ENCODE measurements at places on chromosomes 1 and 21.

DNA sequence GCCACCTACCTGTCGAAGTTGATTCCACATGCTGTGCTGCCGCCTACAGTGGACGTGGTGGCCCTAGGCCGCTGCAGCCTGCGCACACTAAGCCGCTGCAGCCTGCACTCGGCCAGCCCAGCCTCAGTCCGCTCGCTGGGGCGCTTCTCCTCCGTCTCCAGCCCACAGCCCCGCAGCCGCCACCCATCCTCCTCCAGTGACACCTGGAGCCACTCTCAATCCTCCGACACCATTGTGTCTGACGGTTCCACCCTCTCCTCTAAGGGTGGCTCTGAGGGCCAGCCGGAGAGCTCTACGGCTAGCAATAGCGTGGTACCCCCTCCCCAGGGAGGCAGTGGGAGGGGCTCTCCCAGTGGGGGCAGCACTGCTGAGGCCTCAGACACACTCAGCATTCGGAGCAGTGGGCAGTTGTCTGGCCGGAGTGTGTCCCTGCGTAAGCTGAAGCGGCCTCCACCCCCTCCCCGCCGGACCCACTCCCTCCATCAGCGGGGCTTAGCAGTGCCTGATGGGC lies 46.9 kb downstream of the YARS1 start:
- DNase-seq: no peak

- DNase-seq: no peak
Measured at GRCh38 chr1:64110924-64111777, 92.3 kb upstream of the UBE2U start.

DNA sequence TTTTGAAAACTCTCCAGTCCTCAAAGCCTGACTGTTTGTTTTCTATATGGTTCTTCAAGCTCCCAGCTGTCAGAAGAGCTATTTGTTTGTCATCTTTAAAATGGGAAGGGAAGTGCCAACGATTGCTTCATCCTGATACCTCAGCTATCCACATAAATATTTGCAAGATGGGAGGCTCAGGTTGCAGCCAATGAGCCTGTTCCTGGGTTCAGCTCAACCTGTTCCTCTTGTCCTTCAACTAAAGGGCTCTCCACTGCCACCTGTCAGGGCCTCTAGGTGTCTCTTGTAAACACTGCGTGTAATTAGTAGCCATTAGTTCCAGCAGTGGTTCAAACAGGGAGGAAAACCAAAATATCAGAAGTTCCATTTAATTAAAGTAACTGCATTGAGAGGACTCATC lies 445.1 kb downstream of the AJAP1 start:
- DNase-seq: no peak

DNA sequence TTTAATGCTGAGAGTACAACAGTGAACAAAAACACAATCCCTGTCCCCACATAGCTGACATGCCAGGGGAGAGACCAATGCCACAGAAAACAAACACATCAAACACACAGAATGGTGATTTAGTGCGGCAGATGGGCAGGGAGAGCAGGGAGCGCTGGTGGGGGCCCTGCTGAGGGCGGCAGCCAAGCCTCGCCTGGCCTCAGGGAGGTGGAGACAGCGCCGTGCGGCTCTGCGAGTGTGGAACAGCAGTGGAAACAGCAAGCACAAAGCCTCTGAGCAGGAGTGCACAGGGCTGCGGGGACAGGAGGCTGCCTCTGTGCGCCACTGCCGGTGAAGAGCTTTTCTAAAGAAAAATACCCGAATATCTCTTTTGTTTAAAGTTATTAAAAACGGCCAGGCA lies 17.0 kb downstream of the MCM3AP start:
- DNase-seq: no peak

DNA sequence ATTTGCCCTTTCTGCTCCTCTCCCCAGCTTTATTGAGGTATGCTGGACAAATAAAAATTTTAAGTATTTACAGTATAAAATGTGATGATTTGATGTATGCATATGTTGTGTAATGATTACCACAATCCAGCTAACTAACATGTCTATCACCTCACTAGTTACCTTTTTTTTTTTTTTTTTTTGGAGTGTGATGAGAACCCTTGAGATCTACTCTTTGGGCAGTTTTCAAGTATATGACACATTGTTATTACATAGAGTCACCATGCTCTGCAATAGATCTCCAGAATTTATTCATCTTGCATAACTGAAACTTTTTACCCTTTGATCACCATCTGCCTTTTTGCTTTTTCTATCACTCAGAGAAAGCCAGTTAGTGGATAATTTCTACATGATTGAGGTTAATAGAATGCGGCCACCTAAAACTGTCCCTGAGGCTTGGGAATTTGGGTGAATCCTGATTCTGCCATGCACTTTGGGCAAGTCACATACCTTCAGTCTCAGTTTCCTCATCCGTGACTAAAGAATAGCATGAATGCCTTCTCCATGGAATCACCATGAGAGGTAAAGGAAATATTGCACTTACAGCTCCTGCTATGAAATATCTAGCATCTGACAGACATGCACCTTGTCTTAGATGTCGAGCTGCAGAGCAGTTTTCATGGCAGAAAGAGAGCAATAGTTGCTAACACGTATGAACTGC lies 295.2 kb downstream of the DISC1 start:
- DNase-seq: no peak

DNA sequence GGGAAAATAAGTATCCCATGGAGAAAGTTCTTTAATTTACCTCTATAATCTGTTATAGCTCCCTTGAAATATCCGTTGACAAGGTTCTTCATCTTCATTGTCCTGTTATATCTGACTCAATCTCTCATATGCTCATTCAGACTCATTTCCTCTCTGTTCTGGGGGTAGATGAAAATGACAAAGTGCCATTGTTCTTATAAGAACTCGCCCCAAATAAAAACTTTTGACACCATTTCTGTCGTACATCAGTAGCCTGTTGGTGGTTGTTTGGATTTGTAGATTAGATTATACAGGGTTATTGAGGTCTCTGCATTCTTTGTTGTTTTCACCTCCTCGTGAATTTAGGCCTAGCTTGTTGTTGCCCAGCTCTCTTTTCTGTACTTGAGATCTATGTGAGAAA lies 55.2 kb upstream of the IPO9 start:
- DNase-seq: no peak

- DNase-seq: no peak
Measured at GRCh38 chr1:42302034-42302433, 33.0 kb downstream of the FOXJ3 start.

- peak; percentile 41 for DNase-seq
Measured at GRCh38 chr1:115089420-115090185, at the start of gene TSPAN2. TSPAN2 (minus strand) TSS chr1:115089503; CDS start chr1:115089432, 71 bp downstream.

DNA sequence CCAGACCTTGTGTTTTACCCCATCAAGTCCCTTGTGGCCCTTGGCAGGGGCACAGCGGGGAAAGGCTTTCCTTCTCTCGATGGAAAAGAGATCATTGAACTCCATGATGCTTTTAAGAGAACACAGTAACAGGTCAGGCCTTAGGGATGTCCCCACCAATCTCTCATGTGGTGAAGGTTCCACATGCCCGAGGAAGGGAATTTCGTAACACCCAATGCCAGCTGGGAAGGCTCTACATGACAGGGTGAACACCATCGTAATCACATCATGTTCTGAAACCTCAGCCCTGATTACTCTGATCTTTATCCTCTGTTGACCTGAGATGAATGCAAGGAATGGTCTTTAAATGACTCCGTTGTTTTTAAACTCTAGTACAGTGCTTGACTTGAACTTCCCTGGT lies 105.5 kb upstream of the SPAG17 start:
- DNase-seq: no peak

All from stimulated activated CD8-positive, alpha-beta memory T cell treated with anti-CD3 and anti-CD28 coated beads, Interleukin-4, amount 100 ng/mL, for 1 hour (primary cell).